ENCODE measurements at places on chromosomes 11 and 22.

GRCh38 chr11:2761131-2762030 is 61.6 kb upstream of the KCNQ1OT1 start:
- DNase-seq = no peak

DNA sequence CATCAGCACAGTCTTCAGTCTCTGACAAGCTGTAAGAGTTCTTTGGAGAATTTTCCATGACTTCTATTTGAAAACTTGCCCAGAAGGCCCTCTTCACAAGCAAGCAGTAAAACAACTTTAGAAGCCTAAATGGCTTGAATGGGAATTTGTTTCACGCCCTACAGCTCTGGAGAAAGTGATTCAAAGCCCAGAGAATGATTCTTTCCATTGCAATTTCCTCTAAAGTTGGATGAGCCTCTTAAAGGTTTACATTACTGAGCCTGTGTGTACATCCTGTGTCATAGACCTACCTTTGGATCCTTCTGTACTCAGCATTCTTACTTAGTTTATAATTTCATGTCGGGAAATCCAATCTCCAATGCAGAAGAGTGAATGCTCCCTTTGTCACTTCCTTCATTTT is 6.8 kb upstream of the OR8B3 start:
- DNase-seq = no peak

DNA sequence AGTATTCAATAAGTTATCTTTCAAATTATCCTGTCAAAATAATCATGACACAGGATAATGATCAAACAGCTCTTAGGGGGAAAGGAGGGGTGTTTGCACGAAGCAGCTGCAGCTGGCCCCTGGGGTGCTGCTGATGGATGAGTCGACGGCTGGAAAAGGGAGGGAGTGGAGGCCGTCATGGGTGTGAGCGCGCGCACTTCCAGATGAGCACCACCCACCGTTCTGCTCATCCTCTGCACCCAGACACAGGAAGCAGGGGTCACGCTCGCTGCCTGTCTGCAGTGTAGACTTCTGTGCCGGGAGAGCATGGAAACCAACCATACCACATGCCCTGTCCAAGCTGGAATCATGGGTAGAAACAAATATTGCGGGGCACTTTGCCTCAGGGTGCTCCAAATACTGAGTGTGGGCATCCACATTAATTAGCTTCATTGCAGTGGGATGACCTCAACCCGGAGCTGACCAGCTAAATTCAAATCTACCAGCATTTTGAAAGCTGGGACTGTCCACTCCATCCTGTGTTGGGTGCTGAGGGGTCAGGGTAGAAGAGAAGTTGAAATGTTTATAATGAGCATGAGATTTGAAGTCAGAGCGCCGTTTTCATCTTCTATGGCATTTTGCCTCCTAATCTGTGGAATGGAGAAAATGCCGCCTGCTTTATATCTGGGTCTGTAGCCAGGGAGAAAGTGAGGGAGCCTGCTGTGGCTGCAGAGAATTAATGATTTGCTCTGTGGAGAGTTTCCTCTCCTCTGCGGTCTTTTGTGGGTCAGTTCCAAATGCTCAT is 802.4 kb downstream of the TBC1D22A start:
- no peak for DNase-seq

DNA sequence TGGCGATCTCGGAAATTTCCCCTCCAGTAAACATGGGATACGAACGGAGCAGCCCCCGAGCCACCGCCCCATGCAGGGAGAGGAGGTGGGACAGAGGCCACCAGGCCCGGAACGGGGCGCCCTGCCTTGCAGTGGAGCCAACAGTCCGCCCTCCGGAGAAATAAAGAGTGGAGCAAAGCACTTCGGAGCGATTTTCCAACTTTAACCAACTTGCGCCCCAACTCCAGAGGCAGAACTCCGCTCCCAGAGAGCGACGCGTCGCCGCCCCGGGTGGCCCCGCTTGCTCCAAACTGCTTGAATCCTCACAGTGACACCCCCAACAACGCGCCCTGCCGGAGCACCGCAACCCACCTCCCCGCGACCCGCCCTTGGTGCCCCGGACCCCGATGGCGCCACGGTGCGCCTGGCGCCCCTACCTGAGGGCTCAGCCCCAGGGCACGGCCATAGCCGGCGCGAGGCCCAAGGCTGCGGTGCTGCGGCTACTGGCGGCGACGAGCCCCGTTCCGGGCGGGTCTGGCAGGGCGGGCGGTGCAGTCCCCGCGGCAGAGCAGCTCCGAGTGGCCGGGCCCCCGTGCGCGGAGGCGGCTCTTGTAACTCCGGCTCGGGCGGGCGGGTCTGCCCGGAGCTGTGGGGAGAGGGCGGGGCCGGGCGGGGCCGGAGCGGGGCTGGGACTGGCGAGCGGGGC is at the start of gene AHNAK:
AHNAK (minus strand) TSS at position 563 of the 685 bp plus-strand sequence. CDS start 10,708 bp downstream, outside the sequence.
- no peak for DNase-seq

DNA sequence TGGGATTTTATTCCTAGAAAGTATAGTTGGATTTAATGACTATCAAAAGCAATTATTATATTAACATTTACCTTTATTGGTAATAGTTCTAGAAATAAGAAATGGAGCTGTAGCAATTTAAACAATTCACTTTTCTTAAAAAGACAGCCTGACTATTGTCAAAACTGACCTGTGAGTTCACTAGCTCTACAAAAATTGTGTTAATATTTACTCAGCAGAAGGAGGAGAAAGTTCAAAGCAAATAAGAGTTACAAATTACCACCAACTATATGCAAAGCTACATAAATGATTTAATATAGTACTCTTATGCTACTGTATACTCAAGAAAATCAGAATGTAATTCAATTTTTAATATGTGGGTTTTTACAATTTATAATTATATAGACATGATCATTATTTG is 310.0 kb downstream of the DCDC1 start:
- no peak for DNase-seq

- no peak for DNase-seq
Measured at GRCh38 chr11:60747359-60747873, 9.3 kb upstream of the MS4A15 start.

GRCh38 chr11:128884703-128885338 is 6.3 kb upstream of the KCNJ5 start:
- peak; percentile 59 for DNase-seq

DNA sequence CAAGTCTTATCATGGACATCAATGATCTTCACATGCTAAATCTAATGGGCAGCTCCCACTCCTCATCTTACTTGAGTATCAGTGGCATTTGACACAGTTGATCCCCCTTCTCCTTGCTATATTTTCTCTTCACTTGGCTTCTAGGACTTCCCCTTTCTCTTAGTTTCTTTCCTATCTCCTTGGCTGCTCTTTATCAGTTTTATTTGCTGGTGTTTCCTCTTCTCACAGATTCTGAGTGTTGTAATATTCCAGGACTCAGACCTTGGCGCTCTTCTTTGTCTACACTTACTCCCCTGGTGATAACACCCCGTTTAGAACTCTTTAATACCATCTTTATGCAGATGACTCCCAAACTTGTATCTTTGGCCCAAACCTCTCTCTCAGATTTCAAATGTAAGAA is 33.9 kb upstream of the RASSF10 start:
- DNase-seq = no peak

- DNase-seq = no peak
Measured at GRCh38 chr11:92101920-92102319, 122.7 kb upstream of the FAT3 start.

DNA sequence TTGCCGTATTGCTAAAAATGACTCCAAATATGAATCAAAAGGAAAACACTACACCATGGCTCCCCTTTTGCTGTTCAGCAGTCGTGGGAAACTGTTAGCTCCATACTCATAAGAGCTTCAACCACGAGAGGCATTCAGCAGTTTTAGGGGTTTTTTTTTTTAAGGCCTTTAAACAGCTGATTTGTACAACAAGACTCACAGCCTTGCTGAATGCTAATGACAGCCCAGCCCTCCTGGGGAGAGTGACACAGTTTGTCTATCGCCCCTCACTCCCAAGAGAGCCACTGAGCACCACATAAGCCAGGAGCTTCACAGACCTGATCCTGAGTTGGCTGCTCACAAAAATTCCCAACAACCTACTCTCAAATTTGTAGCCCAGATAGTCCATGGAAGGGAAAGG is 32.4 kb downstream of the GALNT18 start:
- DNase-seq = no peak

DNA sequence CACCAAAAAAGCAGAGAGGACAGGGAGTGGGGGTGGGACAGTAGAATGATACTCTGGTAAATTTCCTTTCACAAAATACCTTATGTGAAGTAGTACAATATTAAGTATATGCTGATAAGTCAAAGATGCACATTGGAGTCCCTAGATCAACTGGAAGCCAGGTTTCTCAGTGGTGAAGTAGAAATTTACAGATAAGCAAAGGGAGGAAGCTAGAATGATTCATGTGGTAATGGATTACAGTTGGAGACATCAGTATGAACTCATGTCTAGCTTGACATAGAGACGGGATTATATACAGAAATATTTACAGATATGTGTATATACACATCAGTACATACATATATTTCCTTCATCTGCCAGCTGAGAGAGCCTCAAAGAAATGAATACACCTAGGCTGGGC is 21.5 kb downstream of the PLEKHB1 start:
- DNase-seq = no peak
